Bone marrow (tissue), 2 donors: ENCODE measurements at places on chromosomes 6 and 20.
A peak's percentile ranks its signal among the peaks of the same experiment; 100 is the strongest.

- no peak for DNase-seq
Measured at GRCh38 chr6:168450917-168451316, 9.9 kb downstream of the SMOC2 start.

- DNase-seq: no peak
Measured at GRCh38 chr6:144068794-144069193, 26.6 kb downstream of the SF3B5 start.

GRCh38 chr6:92945799-92946198 is 473.6 kb downstream of the EPHA7 start:
- no peak for DNase-seq

DNA sequence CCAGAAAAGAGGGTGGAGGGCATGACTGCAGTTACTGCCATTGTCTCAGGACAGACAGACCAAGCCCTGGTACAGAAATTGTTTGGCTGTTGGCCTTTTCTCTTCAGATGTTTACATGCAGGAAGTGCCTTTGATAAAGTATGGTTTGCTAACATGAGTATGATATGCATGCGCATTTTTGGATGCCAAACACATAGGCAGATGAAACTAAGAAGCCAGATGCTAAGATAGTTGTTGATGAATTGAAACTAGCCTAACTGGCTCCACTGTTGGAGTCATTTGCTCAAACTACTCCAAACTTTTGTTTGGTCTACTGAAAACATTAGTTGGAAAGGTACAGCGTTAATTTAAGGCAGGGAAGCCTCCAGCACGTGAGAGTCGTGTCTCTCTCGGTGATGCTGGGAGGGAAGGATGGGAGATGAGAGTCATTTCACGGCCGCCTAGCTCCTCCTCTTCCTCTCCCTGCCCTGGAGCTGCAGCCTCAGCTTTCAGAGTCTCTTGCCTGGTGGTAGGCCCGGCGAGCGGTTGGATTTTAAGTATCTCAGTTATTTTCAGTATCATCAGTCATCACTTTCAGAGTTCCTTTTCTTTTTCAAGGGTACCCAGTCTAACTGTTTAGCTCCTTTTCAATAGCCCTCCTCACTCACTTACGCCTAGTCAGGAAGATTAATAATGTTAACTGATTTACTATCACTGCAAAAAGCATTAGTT is 29.7 kb downstream of the RREB1 start:
- peak; percentile 62 for DNase-seq

DNA sequence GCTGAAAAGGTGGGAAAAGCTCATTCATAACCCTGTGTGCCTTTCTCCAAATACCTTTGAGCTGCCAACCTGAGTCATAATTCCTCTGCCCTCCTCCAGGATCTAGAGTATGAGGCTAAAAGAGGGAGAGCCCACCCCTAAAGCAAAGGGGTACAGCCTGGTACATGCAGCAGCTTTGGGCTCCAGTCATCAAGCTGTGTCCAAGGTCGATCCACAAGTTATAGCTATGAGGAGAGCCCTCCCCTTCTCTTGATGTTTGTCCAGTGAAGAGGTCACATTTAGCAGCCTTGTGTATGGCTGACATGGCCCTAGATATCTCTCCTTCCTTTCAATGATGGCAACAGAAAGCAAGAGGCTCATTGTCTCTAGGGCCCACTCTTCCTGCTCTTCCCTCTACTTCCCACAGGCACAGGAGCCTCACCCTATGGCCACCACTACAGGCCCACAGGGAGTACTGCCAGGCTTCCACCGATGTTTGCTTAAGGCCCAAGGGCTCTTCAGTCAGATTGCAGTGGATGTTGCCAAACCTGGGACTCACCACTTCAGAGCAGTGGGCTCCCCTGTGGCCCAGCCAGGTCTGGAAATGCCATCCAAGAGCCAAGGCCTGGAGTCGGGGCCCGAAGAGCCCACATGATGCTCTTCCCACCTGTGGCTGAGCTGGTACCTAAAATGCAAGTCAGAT is 176.8 kb downstream of the CD83 start:
- no peak for DNase-seq

- DNase-seq: no peak
Measured at GRCh38 chr6:32790306-32790705, 26.5 kb downstream of the HLA-DOB start.

DNA sequence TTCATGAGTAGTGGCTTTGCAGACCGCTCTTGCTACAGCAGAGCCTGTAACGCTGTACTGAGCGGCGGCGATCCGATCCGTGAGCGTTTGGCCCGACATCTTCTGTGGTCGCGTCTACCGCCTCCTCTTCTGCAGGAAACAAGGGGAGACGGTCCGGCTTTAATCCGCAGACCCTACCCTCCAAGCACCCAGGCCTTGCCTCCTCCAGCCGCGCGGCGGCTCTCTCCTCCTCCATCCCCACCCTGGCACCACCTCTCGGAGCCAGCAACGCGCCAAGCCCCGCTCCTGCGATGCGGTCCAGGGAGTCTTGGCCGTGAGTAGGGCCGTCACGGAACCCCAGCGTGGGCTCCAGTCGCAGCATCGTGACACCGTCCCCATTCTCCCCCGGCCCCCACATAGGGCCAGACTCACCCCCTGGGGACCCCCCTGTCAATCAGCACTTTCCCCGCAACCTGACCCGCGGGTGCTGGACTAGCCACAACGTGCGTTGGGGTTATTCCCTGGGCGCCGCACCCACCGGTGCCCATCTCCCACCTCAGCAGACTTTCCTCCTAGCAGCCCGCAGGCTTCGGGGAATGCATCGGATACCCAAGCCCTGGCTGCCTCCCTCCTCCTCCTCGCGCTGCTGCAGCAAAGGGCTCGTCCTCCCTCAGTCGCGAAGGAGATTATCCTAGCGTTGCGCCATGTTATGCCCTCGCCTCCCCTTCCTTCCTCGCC is 914 bp downstream of the SNAP91 start:
- no peak for DNase-seq

DNA sequence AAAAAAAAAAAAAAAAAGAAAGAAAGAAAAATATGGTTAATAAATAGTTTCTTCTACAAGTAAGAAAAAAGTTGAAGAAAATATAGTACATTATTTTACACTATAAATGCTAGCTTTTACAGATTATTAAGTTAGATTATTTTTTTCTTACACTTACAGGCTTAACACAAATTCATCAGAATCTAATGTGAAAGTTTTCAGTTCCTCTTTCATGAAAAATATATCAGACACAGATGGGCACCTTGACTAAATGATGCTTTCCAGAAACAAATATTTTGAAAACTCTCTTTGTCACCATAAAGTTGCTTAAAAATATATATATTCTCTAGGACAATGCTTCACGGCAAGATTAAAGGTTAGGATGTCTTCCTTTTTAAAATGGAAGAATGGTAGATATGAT is 321.8 kb upstream of the HSF2 start:
- no peak for DNase-seq

GRCh38 chr20:4711511-4711910 is 10.2 kb upstream of the PRND start:
- no peak for DNase-seq

GRCh38 chr6:36302227-36302976 is 32.5 kb downstream of the PNPLA1 start:
- peak; percentile 53 for DNase-seq

DNA sequence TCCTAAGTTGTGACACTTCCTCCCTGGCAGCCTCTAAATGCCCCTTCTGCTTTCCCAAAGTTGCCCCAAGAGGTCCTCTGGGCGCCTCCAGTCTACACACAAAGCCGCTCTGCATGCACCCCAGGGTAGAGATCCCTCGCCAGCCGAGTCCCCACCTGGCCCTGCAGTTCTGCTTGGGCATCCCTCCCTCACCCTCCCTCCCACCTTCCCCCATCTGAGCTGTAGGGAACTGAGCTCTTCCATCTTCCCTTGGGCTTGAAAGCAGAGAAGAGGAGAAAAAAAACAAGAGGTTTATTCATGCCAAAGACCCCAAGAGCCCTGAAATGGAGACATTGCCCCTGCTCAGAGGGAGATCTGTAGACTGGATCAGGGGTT is 5.7 kb upstream of the FGD2 start:
- DNase-seq: no peak

DNA sequence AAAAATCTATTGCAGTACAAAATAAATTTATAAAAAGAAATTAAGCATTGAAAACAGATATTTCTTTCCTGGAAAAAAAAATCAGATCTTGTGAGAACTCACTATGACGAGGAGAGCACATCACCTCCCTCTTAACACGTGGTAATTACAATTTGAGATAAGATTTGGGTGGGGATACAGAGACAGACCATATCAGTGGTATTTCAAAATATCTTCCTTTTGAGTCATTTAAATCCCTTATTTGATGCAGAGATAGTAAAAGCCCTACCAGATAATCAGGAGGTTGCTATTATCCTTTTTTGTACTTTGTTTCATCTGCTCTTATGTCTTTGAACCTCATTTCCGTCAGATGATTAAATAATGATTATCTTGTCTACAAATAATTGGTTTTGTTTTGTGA is 800.4 kb downstream of the KIF16B start:
- DNase-seq: no peak

DNA sequence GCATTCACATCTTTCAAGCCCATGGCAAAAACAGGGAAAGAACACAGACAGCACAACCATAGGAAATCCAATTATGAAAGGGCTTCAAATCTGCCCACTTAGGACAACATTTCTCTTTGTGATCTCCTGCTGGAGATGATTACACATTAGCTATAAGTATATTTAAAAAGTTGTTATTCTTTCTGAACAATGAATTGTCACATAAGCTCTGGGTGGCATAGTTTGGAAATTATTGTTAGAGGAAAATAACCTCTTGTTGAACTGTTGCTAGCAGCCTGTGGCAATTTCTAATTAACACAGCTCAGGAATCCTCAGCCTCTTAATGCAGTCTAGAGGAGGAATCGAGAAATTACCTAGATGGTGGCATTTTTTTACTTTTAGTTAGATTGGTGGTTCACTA is 54.9 kb downstream of the BCAS1 start:
- no peak for DNase-seq

DNA sequence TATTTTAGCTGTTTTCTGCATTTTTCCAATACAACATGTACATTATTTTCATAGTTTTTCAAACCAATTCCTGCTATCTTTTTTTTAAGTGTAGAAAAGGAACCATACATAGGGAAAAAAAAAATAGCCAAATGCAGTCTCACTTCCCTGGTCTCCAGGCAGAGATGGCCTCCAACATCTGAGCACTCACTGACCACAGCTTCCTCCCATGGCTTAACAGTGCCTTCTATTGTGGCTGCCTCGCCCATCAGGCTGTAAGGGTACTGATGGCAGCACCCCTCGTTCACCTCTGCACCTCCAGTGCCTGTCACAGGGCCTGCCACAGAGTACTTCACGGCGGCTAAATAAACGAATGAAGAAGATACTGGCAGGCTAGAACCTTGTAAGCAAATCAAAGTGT is 591.1 kb downstream of the PTPRT start:
- DNase-seq: no peak

- no peak for DNase-seq
Measured at GRCh38 chr6:125954735-125955339, 1.7 kb upstream of the HINT3 start.
